Stimulated activated CD8-positive, alpha-beta memory T cell treated with anti-CD3 and anti-CD28 coated beads, Interleukin-4, amount 100 ng/mL, for 4 hours (primary cell): ENCODE measurements at places on chromosomes 5 and 9.

GRCh38 chr5:122858451-122858850 is 13.0 kb downstream of the SNX24 start:
- no peak for DNase-seq

- no peak for DNase-seq
Observed at GRCh38 chr5:69498384-69498783, 5.8 kb downstream of the OCLN start.

DNA sequence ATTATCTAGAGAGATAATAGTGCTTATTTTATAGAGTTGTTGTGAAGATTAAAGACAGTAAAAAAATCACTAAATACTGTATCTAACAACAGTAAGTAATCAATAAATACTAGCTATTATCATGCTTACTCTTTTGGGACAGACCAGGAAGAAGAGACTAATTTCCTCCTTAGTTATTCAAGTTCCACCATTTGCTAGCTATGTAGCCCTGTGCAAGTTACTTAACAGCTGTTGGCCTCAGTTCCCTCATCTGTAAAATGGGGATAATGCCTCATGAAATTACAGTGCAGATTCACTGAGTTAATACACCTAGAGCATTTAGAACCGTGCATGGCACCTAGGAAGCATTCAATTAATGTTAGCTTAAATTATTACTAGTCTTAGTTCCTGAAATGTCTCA is 2.6 kb downstream of the RBM18 start:
- DNase-seq = no peak

GRCh38 chr9:100730086-100730485 is 152.2 kb downstream of the CAVIN4 start:
- DNase-seq = no peak

DNA sequence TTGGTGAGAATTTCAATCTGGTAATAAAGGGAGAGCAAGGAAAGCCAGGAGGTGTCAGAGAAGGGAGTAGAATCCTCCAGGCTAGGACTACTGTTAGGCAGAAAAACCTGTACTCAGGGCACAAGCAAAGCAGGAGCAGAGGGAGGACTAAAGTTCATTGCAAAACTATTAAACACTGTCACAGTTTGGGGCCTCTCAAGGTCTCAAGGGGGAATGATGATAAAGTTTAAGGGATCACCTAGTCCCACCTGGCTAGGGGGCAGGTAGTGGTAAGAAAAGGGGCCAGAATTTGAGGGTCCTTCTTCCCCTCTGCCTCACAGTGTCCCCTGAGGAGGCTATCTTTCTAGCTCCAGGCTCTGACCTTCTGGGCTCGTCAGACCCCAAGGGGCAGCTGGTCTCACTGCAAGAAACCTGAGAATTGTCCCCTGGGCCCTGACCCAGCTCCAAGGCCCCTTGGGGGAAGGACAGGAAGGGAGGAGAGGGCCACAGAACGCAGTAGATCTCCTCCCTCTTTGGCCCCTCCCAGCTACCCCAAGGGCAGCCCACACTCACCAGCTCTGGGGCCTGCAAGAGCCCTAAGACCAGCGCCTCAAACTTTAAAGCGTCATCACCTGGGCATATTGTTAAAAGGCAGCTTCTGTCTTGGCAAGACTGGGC is 974 bp downstream of the CCDC69 start:
- no peak for DNase-seq

DNA sequence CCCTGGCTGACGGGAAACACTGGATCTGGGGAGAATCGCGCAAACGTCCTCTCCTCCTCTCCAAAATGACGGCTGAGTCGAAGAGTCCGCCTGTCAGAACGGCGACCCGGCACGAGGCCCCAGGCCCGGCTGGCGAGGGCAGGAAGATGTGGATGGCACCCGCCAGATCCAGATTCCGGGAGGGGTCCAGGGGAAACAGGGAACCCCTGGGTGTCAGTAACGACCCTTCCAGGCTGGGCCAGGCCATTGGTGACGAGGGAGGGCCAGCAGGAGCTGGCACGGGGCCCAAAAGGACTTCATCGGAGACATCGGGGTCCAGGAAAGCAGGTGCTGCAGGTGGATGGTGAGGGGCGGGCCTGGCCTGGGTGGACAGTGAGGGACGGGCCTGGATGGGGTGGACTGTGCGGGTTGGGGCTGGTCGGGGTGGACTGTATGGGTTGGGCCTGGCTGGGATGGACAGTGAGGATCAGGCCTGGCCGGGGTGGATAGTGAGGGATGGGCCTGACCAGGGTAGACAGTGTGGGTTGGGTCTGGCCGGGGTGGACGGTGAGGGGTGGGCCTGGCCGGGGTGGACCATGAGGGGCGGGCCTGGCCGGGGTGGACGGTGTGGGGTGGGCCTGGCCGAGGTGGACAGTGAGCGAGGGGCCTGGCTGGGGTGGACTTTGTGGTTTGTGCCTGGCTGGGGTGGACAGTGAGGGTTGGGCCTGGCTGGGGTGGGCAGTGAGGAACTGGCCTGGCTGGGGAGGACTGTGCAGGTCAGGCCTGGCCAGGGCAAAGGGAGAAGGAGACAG is 14.0 kb downstream of the SLC6A3 start:
- no peak for DNase-seq

- no peak for DNase-seq
Observed at GRCh38 chr9:8571643-8572042, 772.1 kb upstream of the DMAC1 start.

DNA sequence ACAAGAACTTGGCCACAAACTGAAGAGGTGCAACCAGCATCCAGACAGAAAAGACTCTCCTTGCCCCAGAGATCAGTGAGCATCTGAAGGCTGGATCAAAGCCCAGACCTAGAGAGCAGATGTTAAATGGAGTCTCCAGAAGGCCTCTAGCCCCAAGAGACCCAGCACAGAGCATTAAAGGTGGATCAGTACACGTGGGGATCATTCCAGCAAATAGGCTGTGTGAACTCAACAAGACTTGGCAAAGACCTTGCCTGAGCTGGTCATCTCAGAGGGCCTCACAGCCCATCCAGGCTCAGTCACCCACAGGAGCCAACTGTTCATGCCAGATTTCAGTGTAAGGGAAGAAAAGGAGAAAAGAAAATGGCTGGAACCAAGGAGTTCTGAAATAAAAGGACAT is 214.0 kb downstream of the ENC1 start:
- DNase-seq = no peak

DNA sequence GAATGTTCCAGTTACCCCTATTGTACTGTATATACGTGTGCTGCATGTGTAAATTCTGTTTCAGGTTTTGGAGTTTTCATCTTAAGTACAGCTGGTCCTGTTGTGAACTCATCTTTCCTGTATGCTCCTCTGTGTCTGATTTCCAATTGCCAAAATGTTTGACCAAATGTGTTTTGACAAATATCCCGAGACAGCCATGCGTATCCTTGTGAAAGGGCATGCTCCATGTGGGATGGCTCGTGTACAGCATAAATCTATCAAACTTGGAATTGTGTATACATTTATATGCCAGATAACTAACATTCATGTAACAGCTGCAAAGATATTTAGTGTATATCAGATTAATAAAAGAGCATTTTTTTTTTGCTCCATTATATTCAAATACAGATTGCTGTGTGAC is 69.5 kb upstream of the IQGAP2 start:
- no peak for DNase-seq

DNA sequence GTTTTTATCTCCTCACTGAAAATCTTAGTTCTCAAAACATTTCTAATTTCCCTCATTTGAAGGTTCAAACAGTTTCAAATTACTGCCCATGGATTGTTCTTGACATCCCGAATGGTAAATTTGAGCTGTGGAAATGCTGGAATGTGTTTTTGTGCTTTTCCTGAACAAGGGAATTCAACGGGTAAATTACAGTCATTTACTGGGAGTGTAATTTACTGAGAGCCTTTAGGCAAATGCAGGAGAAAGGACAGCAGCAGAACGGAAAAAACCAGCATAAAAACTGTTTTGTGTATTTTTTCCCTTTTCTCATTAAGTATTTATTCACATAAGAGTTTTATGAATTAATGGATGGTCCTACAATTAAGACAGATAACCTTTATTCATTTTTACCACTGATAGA is 139.2 kb downstream of the PBX3 start:
- no peak for DNase-seq

- DNase-seq = no peak
Observed at GRCh38 chr9:34575862-34576596, 13.5 kb downstream of the CNTFR start.

- no peak for DNase-seq
Observed at GRCh38 chr9:127763918-127764384, 14.5 kb downstream of the SH2D3C start.

DNA sequence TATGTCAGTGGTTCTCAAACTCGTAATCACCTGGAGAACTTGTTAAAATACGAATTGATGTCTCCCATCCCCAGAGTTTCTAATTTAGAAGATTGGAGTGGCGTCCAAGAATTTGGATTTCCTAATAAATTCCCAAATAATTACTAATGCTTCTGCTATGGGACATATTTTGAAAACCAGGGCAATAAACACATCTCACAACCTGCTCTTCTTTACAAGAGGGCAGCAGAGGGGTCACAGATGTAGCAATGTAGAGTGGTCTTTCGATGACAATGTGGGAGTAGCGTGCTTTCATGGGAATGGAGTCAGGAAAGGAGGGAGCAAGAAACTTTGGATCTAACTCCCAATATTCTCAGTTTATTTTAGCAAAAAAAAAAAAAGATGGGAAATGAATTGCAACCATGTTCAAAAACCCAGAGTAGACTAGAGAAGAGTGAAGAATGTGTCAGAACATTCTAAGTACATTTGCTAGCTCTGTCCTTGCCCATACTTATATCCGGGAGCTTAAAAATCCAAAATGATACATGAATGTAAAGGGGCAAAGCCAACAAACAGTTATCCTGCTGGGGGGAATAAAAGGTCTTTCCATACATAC is 33.8 kb upstream of the ALDH1A1 start:
- no peak for DNase-seq

DNA sequence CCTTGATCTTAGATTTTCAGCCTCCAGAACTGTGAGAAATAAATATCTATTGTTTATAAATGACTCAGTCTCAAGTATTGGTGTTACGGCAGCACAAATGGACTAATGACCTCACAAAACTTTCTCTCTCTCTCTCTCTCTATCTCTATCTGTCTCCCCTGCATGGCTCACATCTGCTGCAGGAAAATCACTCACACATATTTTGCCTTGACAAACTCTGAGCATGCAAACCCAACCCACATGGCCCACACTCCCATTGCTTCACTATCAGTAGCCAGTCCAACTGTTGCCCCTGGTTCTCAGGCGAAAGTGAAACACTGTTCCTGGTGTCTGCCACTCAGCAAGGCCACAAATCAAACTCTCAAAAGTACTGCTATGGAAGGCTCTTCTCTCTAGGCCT is 66.4 kb upstream of the PIK3R1 start:
- no peak for DNase-seq

DNA sequence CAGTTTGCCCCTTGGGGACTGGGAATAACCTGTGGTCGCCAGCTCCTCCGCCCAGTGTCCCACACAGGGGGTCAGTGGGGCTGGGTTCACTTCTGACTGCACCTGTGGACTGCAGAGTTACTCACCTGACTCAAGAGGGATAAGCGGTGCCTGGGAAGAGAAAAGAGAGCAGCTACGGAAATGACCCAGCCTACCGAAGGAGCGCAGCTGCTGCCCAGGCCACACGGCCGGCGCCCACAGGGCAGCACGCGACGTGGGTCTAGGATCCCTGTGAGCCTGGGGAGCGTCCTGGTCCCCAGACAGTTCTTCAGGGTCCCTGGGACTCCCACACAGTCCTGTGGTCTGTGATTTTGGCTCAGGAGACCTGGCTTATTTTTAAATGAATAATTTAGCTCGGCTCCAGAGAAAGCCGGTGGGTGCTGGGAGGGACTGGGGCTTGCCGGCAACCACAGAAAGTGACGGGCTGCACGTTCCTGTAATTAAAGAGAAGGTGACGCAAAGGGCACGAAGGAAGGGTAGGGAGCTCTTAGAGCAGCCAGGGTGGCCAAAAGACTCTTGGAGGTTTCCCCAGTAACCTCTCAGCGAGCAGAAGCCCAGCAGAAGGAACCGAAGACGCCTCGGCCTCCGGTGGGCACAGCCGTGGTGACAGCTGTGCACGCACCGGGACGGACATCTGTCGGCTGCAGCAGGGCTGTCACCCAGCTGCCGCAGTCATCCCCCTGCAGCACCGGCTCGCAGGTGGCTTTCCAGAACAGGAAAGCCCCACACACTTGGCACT is 97.5 kb upstream of the FCN2 start:
- no peak for DNase-seq

DNA sequence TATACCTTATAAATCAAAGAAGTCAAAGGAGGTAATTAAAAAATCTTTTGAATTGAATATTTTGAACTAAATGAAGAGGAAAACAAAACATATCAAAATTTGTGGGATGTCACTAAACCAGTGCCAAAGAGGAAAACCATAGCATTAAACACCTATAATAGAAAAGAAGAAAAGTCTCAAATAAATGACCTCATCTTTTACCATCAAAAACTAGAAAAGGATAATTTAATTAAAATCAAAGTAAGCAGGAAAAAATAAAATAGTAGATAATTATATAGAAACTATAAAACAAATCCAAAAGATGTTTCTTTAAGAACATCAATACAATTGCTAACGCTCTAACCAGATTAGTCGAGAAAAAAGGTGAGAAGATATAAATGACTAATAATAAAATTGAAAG is 47.8 kb downstream of the LPAR1 start:
- no peak for DNase-seq

- no peak for DNase-seq
Observed at GRCh38 chr9:89021154-89021803, 30.0 kb downstream of the S1PR3 start.

GRCh38 chr9:21852754-21853153 is 50.3 kb downstream of the MTAP start:
- no peak for DNase-seq

DNA sequence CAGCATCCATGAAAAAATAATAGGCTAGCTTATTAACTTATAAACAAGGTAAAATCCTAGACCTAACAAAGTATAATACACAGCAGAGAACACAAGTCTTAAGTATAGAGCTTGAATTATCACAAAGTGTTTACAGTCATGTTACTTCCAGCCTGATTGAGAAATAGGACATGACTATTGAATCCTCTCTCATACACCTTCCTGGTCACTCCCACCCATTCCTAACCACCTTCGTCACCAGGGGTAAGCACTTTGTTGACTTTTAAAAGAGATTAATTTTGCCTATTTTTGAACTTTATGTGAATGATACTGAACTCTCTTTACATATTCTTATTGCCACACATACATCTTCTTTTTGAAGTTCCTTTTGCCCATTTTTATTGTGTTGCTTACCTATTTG is 325.8 kb downstream of the PJA2 start:
- no peak for DNase-seq

DNA sequence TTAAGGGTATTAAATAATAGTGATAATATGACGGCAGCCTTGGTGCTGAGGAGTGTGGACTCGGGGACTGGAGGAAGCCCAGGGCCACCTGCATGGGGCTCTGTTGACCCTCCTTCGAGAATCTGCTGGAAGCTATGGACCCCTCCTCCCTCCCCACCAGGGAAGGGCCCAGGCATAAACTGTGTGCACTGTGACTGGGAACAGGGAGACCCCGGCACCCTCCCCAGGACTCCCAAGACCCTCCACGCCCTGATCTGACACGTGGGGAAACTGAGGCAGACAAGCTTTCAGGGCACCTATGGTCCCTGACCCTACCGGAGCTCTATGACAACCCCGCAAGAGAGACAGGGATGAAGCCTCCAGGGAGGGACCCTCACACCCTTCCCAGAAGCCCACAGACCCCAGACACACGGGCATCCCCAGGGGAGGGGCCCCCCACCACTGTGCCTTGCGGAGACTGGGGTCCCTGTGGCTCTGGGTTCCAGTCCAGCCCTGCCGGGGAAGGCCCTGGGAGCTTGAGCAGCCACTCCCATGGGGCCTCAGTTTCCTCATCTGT is 6.5 kb upstream of the EGFL7 start:
- no peak for DNase-seq

- DNase-seq = no peak
Observed at GRCh38 chr5:123478546-123478945, 33.4 kb upstream of the CSNK1G3 start.
